ENCODE measurements at places on chromosomes 7 and 10.

GRCh38 chr7:24979470-24979862 lies 512 bp downstream of the OSBPL3 start:
- DNase-seq = peak; percentile 65

DNA sequence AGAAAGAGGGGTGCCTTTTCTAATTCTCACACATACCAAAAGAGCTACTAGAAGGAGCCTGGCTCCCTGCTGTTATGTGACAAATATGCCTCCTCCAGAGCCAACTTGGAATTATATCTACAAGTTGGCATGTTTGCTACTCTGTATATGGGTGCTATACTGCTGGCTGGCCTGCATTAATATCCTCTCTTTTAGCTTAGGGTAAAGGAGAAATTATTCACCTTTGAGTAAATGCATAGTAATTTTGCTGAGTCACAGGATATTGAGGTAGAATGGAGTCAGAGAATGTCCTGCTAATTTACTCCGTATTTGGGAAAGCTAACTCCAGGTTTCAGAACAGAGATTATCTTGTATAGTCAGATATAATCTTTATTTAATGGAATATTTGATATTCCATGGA lies 24.2 kb upstream of the LIPN start:
- no peak for DNase-seq

- DNase-seq = no peak
Measured at GRCh38 chr10:6044060-6044459, 18.1 kb downstream of the IL2RA start.

- DNase-seq = no peak
Measured at GRCh38 chr7:119900996-119901672, 371.8 kb upstream of the KCND2 start.

GRCh38 chr10:440127-440526 lies 249.3 kb downstream of the DIP2C start:
- DNase-seq = no peak

- DNase-seq = no peak
Measured at GRCh38 chr10:123704812-123705211, 38.7 kb downstream of the GPR26 start.

DNA sequence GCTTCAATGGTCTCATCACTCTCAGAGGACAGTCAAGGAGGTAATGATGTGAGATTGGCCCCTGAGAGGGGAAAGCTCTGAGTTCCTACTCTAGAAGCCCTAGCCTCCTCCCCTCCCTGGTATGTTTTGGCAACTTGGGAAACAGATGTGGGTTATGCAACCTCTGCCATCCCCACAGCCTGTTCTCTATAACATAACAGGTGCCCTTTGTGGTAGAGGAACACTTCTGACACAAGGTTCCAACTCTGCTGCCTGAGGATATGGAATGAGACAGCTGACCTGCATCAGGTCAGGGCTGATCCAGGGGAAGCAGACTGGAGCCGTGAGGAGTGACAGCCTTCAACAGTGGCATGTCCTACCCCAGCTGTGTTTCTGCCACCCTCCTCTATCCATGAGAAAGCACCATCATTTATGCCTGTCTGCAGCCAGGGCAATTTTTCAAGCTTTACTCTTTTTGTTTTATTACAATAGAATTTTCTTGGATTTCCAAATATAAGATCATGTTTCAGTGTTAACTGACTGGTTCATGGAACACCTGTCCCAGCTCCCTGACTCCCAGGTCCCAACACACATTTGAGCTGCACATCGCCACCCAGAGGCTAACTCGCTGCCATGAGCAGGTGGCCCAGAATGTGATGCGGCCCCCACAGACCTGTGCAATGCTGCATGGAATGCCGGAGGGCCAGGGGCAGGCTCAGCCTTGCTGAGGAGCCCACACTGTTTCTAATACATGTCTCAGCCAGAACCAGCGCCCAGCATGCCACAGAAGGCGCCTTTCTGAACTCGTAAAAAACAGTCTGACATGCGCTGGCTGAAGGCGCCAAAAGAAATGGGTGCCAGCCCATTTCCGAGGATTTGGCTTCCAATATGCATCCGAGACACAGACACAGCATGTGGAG lies 124.8 kb upstream of the CHST15 start:
- no peak for DNase-seq

GRCh38 chr7:36637417-36637816 lies 86.9 kb downstream of the AOAH start:
- no peak for DNase-seq

DNA sequence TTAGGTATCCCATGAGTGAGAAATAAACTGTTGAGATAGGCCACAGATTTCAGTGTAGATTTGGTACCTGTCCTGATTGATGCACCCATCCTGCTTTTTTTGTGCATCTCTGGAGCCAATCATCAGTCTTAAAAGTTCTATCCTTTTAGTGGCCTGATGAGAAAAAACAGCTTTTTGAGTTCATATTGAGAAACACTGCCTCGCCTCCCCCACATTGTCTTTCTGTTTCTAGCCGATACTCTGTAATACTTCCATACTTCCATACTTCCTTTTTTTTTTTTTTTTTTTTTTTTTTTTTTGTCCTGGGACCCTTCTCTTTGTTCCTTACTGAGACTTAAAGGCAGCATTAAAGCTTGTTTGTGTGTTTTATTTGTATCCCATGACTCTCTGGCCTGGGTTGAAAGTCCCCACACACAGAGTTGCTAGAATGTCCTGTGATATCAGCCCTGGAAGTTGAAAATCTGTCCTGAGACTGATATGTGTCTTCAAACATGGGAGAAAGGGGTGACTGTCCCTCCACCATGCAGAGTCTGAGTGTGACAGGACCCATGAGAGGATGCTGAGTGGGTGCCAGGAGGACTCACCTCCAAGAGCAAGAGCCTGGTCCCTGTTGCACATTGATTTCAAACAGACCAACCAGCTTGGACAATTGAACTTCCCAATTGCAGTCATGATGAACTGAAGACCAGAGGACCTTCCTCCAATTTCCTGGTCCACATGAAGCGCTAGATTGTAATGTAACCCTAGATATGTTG lies 5.7 kb downstream of the ZNF22 start:
- DNase-seq = no peak

GRCh38 chr10:48604991-48605508 lies at the start of gene ARHGAP22:
ARHGAP22 (minus strand) TSS chr10:48605073; CDS start chr10:48604796, 277 bp downstream.
- DNase-seq = peak; percentile 48

GRCh38 chr10:89360157-89360556 lies 17.7 kb upstream of the IFIT1B start:
- DNase-seq = no peak

DNA sequence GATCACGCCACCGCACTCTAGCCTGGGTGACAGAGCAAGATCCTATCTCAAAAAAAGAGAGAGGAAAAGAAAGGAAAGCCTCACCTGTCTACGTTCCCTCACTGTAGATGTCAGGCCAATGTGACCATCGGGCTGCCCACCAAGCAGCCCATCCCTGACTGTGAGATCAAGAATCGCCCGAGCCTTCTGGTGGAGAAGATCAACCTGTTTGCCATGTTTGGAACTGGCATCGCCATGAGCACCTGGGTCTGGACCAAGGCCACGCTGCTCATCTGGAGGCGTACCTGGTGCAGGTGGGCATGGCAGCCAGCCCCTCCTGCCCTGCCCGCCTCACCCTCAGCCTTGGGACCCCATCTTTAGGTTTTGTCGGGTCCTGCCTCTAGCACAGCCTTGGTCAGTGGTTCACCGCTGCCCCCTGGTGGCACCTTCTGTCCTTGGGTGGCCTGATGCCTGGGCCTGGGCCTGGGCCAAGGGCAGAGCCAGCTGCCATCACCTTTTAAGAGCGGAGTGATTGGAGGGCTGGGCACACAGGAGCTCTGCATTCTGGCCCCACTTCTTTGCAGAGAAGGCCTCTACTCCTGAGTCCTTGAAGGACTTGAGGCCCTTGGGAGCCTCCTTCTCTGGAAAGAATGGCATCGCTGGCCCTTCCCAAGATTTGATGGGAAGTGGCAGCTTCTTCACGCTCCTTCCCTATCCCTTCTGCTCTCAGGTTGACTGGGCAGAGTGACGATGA lies 14.4 kb upstream of the AHCYL2 start:
- DNase-seq = peak; percentile 76

- no peak for DNase-seq
Measured at GRCh38 chr10:110931769-110932381, 12.5 kb downstream of the SHOC2 start.

DNA sequence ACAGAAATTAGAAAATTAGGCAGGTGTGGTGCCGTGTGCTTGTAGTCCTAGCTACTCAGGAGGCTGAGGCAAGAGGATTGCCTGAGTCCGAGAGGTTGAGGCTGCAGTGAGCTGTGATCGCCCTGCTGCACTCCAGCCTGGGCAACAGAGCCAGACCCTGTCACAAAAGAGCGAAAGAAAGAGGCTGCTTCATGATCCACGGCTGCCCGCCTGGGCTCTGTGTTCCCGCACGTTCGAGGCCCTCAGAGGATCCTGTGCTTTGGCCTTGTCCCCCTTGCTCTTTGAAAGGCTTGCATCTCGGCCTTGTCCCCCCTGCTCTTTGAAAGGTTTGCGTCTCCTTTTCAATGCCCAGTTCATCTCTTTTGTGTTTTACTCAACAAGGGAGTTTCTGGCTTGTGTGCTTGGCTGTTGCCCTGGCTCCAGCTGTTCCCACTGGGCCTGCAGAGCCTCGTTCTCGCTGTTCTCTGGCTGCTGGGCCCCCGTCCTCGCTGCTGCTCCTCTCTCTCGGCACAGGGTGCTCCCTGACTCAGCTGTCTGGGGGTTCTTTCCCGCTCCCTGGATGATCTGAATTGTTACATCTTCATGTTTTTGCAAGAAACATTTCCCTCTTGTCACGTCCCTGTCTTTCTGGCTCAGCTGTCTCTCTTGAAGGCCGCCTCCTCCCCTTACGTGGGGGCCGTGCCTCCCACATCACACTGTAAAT lies 45.1 kb upstream of the INPP5A start:
- DNase-seq = no peak

DNA sequence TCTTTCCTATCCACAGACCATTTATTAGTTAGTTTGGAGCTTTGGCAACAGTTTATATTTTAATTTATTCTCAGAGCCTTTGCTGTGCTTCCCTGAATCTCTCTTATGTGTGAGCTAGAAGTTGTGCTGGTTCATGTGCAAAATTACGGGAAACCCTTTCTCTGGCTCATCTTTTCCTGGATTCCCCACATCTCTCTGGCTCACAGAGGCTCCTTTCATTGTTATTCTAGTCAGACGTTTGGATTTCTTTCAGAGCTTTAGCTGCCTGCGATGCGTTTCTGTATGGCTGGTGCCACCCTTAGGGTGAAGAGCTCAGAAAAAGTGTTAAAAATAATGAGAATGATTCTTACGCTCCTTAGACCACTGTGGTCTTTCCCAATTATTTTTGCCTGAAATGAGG lies 53.3 kb downstream of the TPST1 start:
- DNase-seq = no peak

DNA sequence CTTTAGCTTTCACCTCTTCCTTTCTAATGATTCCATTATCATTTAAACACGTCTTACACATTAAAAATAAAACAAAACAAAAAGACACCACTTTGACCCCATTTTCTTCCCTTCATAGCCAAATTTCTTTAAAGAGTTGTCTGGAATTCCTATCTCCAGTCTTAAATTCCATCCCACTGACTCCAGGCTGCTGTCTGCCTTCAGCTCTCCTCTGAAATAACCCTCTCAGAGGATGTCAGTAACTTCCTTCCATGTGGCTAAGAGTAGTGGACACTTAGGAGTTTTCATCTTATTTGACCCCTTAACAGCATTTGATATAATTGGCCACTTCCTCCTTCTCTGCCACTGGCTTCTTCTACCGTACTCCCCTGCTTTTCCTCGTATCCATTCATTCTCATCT lies 69.6 kb upstream of the MKX start:
- no peak for DNase-seq

GRCh38 chr10:50508315-50509051 lies 115.3 kb downstream of the SGMS1 start:
- DNase-seq = no peak

DNA sequence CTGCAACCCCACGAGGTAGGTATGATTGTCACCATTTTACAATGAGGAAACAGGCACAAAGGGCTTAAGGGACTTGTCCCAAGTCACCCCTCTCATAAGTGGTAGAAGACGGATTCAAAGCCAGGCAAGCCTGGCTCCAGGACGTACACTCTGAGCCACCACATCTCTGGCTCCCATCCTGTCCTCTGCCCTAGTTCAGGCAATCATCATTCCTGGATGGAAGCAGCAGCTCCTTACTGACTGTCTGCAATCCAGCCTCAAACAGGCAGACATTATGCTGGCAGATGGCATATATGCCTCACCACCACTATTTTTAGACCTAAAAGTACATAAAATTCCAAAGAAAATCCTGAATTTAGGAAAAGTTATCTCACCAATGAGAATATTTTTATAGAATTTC lies 100.7 kb downstream of the USP6NL start:
- no peak for DNase-seq

GRCh38 chr10:30176776-30177533 lies 117.6 kb upstream of the JCAD start:
- DNase-seq = no peak

- no peak for DNase-seq
Measured at GRCh38 chr7:77657427-77658224, 38.6 kb upstream of the RSBN1L start.

GRCh38 chr10:67609996-67610793 lies 85.8 kb downstream of the CTNNA3 start:
- no peak for DNase-seq

- no peak for DNase-seq
Measured at GRCh38 chr10:70432561-70433263, 8.8 kb downstream of the NODAL start.

DNA sequence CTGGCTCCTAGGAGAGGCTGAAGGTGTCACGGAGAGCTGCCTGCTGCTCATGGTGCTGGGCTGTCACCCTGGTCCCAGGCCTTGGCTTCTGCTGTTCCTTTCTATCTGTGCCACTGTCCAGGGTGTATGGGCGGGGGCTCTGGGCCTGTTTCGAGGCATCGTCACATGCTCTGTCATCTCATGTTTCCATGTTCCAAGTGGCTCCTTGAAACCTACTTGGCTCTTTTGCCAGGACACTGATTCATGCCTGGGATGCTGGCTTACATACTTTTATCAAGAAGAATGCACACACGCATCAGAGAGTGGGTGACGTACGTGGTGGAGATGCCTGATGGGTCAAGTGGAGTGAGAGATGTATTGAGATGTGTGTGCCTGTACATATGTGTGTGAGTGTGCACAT lies 50.9 kb downstream of the ADCY1 start:
- no peak for DNase-seq

GRCh38 chr10:44569193-44570091 lies 184.5 kb upstream of the CXCL12 start:
- DNase-seq = peak; percentile 44

DNA sequence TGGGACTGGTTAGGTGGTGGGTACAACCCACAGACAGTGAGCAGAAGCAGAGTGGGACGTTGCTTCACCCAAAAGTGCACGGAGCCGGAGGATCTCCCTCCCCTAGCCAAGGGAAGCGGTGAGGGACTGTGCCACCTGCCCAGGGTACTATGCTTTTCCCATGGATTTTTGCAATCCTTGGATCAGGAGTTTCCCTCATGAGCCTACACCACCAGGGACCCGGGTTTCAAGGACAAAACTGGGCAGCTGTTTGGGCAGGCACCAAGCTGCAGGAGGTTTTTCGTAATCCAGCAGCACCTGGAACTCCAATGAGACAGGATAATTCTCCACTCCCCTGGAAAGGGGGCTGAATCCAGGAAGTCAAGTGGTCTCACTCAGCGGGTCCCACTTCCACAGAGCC lies 209.1 kb upstream of the CXCL12 start:
- DNase-seq = no peak
